ENCODE measurements at places on chromosomes 7 and 10.

DNA sequence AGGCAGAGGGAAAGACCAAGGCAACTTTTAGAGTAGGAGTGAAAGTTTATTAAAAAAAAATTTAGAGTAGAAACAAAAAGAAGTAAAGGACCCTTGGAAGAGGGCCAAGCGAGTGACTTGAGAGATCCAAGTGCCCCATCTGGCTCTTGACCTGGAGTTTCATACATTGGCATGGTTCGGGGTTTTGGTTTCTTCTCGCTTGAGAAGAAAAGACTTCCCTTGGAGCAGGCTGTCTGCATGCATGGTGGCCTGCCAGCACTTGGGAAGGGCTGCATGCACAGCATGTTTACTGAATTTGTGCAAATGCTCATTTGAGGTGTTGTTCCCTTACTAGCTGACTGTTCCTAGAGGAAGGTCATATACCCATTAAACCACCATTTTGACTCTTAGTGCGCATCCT is 8.8 kb upstream of the ADO start:
- DNase-seq = no peak

DNA sequence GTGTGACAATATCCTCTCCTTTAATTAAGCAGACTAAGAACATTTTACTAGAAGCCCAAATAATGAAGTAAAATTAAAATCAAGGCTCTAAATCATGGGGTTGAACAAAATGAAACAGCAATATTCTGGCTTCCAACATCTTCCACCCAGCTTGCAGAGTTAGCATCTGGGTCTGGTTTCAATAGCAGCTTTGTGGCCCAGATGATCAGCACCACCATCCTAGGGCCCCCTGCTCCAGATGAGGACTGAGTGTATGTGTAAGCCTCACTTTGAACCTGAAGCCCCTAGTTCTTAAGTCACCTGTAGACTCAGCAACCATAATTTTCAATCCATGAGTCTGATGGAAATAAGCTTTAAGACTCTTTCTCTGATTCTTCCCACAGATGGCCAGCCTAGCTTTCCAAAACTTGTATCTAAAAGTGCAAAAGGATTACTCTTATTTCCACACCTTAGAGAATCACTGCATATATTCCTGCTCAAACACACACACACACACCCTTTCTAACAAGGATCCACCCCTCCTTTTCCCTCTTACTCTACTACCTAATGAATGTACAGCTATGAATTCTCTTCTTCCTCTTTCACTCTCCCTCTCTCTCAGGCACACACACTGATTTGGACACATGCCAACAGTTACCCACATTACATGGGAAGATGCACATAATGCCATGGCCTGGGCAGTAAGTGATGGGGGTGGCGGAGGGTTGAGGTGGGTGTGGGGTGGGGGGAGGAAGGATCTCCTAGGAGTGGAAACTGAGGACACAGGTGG is 3.5 kb downstream of the DENND11 start:
- peak; percentile 35 for DNase-seq

- no peak for DNase-seq
Observed at GRCh38 chr7:55569797-55570196, 2.5 kb downstream of the VOPP1 start.

DNA sequence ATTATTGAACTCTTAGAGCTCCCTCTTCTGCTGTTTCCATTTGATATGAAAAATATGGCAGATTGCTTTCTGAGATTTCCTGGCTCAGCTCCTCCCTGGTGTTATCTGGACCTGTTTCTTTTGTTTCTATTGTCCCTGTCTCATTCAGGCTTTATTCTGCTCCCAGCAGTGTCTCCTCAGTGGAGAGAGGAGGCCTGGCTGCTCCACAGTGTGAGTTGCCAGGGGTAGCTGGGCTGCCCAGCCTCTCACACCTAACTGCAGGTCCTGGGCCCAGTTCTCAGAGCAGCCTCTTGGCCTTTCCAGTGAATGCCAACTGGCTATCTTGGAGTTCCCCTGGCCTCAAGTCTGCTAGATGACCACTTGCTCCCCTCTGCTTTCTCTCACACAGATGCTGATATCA is 127.0 kb downstream of the VPS41 start:
- DNase-seq = no peak

- no peak for DNase-seq
Observed at GRCh38 chr10:69635428-69636272, 5.6 kb downstream of the FAM241B start.

- DNase-seq = peak; percentile 55
Observed at GRCh38 chr10:17984056-17984455, 32.3 kb downstream of the SLC39A12 start.

DNA sequence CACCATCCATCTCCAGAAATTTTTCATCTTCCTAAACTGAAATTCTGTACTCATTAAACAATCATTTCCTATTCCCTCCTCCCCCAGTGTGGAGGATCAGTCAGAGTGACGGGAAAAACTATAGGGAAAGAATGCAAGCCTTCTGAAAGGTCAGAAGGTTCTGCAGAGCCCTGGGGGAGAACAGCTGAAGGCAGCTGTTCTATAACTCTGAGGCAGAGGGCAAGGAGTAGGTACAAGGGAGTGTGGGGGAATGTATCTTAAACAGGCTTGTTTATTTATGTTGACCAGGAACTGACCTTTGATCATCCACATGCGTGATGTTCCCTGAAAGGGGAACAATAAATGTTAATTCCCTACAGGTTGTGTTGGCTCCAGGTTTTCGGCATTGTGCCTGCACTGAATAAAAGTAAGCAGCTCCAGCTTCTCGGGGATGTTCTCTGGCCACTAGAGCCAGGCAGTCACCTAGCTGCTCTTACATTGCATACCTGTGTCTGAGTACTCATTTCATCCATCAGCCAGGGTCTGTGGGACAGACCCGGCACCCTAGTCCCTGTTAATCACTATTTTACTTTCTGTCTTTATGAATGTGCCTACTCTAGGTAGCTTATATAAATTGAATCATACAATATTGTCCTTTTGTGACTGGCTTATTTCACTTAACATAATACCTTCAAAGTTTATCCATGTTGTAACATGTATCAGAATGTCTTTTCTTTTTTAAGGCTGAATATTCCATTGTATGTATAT is 5.8 kb downstream of the IFIT1 start:
- DNase-seq = no peak

GRCh38 chr7:105278973-105279687 is 109.6 kb downstream of the SRPK2 start:
- DNase-seq = no peak

DNA sequence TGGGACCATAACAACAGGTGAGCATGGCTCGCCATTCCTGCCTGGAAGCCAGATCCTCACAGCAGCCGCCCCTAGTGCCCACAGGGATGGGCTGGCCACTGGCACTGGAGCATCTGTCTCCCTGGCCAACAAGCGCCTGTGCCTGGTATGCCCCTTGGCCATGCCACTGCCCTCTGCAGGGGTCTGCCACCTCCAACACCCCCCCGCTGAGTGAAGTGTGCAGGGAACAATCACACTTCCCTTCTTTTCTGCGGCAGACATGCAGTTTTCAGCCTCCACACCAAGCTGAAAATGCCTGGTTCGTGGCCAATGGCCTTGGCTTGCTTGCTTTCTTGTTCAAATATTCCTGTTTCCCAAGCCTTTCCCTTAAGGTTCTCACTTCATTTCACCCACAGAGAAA is 50.7 kb downstream of the HSPA12A start:
- DNase-seq = no peak

- DNase-seq = no peak
Observed at GRCh38 chr7:97246317-97246716, 128.8 kb downstream of the SDHAF3 start.

GRCh38 chr10:49318755-49319154 is 19.8 kb downstream of the C10orf71 start:
- DNase-seq = no peak

DNA sequence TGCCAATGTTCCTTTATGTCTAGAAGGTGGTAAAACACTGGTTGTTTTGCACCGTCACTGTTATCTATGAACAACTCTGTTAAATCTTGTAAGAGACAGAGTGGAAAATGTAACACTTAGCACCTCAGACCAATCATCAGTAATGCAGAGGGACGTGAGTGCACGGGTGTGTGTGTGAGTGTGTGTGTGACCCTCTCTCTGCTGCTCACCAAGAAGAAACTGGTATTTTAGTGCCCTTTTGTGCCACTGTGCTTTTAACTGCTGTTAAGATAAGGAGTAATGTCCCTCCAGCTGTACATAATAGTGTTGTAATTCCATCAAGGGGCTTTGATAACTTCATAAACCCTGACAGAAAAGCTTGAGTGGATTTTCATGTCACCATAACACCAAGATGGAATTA is 130.1 kb downstream of the CREB5 start:
- DNase-seq = no peak

GRCh38 chr7:12194426-12194825 is 16.7 kb upstream of the TMEM106B start:
- no peak for DNase-seq

- DNase-seq = no peak
Observed at GRCh38 chr7:123735539-123735938, 13.3 kb downstream of the WASL start.

- no peak for DNase-seq
Observed at GRCh38 chr10:33418301-33418700, 83.8 kb upstream of the NRP1 start.

DNA sequence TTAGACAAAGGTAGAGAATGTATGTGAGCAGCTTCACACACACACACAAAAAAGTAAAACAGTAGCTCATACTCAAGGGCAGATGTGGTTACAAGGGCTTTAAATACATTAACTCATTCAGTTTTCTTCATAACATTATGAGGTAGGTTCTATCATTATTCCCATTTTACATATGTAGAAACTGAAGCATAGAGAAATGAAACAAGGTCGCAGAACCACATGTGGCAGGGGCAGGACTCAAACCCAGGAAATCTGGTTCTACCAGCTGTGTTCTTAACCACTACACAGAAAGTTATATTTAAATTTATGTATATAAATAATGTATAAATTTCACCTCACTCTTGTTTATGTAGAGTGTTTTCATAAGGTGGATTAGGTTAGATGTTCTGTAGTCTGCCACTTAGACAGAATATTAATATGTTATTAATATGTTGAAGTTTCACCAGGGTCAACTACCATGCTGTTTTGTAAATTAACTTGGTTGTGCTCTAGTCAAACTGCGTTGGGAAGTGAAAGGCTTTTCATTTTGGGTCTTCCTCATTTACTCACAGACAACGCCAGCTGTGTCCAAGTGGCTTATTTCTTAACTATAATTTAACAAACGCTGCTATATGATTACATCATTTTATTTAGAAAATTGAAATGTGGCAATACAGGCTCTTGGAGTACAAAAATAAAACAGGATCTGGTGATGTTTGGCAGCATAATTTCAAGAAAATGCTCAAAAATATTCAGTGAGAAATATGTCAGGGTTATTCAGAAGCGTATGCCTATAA is 138.4 kb downstream of the MDFIC start:
- no peak for DNase-seq

- no peak for DNase-seq
Observed at GRCh38 chr10:120076996-120077706, 184.6 kb downstream of the SEC23IP start.

DNA sequence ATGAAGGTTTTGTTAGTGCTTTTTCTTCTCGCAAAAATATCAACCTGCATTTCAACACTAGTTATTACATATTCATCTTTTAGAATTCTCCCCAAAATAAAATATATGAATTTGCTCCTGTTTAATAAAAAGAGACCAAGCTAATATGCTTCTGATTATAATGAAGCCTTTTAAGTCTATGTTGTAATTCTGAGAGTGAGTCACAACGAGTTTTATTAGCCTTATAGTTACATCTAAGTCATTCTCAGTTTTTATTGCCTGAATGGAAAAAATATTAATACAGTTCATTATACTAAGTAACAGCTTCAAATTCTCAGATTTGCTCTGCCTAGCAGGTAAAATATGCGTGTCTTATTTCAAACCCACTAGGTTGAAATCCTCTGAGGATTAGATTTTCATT is 152.4 kb upstream of the CELF2 start:
- DNase-seq = no peak

GRCh38 chr7:12770227-12770975 is 83.0 kb downstream of the ARL4A start:
- no peak for DNase-seq

DNA sequence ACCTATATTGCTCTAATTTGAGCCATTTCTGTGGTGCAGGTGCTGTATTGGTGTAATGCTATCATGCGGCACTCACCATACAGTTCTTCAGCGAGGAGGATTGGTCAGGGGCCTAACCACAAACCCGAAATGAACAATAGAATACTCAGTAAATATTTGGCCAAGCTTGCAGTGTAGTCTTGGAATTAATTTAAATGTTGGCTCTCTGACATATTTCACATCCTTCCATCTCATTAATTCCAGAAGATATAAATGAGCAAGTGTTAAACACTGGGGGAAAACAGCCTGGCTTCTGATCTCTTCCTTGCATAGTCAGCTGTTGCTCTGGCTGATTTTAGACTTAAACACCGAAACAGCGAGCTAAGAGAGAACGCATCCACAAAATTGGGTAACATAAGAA is 663.1 kb upstream of the GHITM start:
- no peak for DNase-seq
